Natural killer cell treated with Interleukin-12 subunit alpha and Interleukin-12 subunit beta and Interleukin-15 and Interleukin-18, amount 100 ng/mL, for 72 hours (primary cell): ENCODE measurements at places on chromosomes 5 and 9. TPM values are rescaled to one million over a fixed set of nuclear protein-coding genes. Genes with fewer than 3 reads are reported as not detected.

SPATA31C1 gene
- not detected for total RNA-seq

GPX8 gene
- total RNA-seq = not detected

UBE2R2 gene
- 40.0 TPM for total RNA-seq

ARID3C gene
- 0.31 TPM for total RNA-seq

SLC24A2 gene
- total RNA-seq = not detected

TLR4 gene
- total RNA-seq = 0.42 TPM

ADRB2 gene
- total RNA-seq = 4.4 TPM

DNA sequence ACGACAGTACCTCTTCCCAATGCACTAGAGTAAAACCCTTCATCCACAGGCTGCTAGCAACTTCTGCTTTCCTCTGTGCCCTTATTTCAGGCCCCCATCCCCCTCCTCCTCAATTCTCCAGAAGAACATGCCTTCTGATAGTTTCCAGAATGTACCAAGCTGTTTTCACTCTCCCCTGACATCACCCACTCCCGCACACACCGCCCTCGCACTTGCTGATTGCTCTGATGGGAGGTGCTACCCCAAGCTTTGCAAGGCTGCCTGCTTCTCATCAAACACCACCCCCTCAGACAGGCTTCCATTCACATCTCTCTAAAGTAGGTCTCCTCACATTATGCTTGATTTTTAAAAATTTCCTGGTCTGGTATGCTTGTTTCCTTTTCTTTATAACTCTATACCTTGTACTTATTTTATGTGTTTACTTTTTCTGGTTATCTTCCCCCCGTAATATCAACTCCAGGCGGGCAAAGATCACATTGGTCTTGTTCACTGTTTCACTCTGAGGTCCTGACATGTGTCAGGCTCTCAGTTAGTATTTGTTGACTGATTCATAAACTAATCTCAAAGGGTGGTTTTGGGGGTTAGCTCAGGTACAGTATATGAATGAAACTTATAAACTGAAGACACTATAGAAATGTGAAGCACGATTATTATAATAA, 91.0 kb upstream of the C9orf72 start:
- no peak for DNase-seq

- DNase-seq = no peak
These were observed 72.0 kb downstream of the ZFAND5 start for GRCh38 chr9:72292874-72293607.

DNA sequence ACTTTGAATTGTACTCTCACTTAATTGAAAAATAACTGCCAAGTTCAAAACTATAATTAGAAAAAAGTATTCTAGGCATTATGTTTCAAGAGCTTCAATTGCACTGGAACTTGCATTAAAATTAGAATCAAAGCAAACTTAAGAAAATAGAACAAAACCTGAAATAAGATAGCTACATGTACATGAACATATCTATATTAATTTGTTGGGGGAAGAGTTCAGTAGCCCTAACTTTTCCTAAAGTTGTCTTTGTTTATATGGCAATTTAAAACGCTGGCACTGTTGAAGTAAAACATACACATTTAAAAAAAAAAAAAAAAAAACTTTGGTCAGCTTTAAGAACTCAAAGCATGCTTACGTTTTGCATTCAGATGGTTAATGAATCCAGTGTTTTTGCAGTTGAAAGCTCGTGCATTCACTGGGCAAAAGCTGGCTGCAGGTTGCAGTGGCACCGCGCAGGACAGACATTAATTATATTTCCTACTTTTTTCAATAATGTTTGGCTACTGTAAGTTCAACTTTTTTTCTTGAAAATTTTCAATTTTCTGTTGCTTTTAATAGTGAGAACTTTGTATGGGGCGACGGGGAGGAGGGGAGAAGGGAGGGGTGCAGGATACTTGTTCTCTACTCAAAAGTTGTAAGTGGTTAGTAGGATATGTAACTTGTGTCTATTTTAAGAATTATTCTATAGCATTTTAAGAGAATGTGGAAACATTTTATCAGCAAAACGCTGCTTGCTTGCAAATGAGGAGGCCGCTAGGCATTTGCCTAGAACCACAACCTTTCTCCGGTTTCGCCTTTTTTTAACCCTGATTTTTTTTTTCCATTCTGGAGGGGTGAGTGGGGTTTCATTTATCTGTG, 3.9 kb downstream of the NR2F1 start:
- DNase-seq = no peak

DNA sequence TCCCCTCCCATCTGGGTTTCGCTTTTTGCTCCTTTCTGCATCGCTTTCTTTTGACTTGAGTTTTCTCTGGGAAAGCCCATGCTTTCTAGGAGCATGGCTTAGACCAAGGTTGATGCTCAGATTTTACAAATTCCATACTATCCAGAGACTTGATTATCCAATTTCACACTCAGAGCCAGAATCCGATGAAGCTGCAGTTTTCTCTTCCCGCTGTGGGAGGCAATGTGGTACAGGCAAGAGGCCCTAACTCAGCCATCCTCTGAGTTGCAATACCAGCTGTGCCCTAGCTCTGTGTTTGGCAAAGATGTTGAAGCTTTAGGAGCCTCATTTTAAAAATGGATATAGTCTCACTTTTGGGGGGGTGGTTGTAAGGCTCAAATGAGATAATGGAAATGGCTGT, 85.1 kb downstream of the BRINP1 start:
- DNase-seq = no peak

- DNase-seq = no peak
These were observed 256.8 kb downstream of the ROR2 start for GRCh38 chr9:91693226-91693625.

DNA sequence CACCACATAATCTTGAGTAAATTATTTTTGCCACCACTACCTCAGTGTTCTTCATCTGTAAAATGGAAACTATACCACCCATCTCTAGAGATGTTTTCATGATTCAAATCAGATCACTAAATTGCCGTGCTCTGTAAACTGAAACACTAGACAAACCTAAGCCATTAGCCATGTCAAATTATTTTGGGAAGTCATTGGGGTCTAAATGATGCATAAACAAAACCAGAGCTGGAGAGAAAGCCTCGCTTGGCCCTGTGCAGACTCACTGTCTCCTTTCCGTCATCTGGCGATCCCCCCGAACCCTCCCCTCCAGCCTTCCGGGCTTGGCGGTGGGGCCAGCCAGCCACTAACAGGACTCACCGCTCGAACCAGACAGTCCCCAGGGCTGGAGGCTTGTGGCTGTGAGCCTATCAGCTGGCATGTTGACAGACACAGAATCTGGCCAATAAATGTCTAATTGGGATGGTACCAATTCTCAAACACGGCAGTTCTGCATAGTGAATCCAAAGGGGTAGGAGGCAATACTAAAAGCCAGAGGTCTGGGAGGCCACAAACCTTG, 256.5 kb downstream of the SEC61B start:
- DNase-seq = no peak

DNA sequence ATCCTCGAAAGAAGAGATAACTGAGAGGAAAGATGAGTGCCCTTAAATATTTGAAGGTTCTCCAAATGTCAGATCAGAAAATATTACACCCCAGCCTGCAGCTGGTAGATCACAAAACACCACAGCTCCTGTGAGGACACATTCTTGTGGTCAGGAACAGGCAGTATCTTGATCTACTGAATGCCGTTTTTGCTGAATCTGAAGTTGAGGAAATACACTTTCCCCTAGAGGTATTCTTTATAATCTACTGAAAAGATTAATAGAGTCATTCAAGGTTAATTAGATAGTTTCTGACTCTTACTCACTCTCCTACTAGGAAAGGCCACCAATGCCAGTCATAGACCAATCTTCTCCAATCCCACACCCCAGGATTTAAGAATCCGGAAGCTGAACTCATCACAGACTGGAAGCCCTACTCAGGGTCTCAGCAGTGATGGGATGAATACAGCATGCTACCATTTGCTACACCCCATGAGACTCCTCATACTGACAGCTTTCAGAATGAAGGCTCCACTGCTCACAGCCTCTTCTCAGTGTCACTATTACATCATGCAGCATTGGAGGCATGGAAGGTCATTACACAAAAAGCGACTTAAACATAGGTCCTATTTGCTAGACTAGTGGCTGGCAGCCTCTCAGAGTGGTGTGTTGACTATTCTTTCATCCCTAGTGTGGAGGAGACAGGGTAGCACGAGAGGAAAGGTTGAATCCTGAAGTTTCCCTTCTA, 143.9 kb upstream of the SLC1A3 start:
- no peak for DNase-seq

- DNase-seq = no peak
These were observed 30.5 kb downstream of the ANKRA2 start for GRCh38 chr5:73534971-73535370.

GRCh38 chr9:35559792-35560530, 45.1 kb upstream of the TESK1 start:
- no peak for DNase-seq

DNA sequence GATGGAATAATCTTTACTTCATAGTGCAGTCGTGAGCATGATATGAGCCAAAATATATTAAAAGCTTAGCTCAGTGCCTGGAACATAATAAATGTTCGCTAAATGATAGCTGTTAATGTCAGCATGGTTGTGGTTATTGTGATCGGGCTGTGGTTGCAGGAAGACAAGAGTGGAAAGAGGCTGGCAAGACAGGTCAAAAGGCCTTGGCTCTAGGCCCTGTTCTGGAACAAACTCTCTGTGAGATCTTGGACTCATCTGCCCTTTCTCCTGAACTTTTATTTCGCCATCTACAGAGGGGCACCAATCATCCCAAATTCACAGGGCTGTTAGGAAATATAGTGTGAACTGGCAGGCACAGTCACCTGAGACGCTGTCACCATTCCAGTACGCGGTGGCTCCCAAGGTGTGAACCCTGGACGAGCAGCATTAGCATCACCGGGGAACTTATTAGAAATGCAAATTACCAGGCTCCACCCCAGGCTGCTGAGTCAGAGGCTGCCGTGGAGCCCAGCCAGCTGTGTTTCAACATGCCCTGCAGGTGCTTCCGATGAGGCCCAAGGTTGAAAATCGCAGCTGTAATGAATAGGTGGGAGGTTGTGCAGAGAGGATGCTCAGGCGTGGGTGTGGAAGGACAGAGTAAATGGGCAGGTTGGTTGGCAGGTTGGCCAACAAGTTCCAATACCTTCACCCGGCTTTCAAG, 50.2 kb upstream of the SAP30L start:
- DNase-seq = no peak

- no peak for DNase-seq
These were observed 200.5 kb downstream of the EBF1 start for GRCh38 chr5:158899211-158899610.
